Epithelial cell of esophagus (primary cell): ENCODE measurements at places on chromosomes 16 and 17.

DNA sequence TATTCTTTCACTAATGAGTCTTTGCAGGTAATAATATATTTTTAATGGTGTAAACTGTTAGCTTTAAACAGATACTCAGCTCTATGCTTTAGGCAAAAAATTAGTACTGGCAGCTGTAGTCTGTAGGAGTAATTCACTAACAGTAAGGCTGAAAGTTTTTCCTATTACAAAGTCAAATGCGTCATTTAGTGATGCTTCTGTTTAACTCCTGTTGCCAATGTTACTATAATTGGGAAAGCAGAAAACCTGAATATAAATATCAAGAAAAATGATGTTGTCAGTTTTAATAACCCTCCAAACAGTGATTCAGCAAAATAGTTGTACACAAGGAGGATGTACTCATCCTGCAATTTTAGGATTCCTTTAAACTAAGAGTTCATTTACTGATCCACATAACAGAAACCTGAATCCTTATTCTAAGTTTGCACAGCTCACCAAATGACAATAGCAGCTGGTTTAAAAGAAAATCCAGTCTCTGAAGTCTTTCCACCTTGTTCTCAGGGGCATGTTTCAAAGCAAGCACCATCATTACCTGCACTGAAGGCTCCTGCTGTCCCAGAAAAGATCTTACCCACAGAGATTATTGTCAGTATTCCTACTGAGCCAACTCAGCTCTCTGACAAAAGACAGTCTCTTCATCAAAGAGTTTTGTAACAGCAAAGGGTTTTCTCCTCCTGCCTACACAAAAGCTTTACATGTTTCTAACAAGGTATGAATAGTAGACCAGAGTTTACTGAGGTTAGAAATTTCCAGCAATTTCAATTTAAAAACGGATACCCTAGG is 4.2 kb downstream of the CDR2 start:
- DNase-seq = no peak

GRCh38 chr17:19431691-19432090 is 20.7 kb downstream of the RNF112 start:
- DNase-seq = no peak

DNA sequence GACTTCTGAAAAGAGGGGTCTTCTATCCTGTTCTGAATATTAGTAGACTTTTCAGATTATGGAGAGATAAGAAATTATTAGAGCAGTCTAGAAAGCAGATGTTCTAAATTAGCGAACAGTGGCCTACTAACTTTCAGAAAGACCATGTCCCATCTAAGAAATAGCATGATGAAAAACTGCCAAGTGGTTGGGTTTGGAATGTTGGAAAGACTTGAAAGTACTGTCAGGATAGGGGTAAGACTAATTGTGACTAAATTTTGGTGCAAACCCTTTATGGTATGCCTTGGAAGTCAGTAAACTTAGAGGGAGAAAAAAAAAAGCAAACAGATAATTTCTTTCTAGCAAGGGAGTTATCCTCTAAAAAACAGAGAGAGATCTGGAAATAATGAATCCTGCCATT is 41.1 kb downstream of the TANGO6 start:
- DNase-seq = no peak

GRCh38 chr16:4011225-4011939 is 104.9 kb downstream of the ADCY9 start:
- no peak for DNase-seq
